ENCODE measurements at places on chromosomes 2 and 18. TPM values are rescaled to one million over a fixed set of nuclear protein-coding genes. Genes with fewer than 3 reads are reported as not detected.
A peak's percentile ranks its signal among the peaks of the same experiment; 100 is the strongest.

GRCh38 chr2:52269696-52270485, 1238.0 kb upstream of the NRXN1 start:
- DNase-seq: no peak

GRCh38 chr2:208254871-208255556, at the start of gene IDH1:
Gene IDH1, minus strand, starts transcription at chr2:208255071. Its CDS starts 3,520 bp downstream, at chr2:208251551.
- peak; percentile 99 for DNase-seq

- no peak for DNase-seq
Measured at GRCh38 chr2:157264099-157264498, 6.6 kb downstream of the GALNT5 start.

DNA sequence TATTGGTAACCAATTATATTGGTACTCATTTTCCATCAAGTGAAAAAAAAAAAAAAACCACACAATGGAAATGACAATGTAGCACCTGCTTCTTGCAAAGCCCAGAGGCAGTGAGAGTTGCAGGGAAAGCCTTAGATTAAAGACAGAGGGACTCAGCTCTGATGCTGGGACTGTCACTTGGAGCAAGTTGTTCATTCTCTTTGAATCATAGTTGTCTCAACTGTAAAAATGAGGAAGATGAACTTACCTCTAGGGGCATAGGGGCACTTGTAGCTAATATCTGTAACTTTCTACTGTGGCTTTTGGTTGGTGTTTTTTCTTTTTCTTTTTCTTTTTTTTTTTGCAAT, 81.4 kb upstream of the LPIN2 start:
- no peak for DNase-seq

The CLHC1 gene
- 15.0 TPM for total RNA-seq

DNA sequence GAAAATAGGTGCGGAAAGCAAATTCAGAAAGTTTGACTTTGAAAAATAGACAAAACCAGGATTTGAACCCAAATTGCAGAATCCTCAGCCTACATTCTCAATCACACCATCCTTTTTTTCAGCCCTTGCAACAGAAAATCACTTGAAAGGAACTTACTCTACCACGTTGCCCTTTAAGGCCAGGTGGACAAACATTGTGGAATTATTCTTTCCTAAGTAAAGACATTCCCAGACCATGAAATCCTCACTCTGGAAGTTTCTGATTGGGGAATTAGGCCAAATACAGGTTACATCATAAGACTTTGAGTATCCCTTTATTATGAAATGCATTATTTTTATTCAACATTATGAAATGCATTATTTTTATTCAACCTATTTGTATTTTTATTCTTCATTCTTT, 259.4 kb downstream of the RAD51AP2 start:
- DNase-seq: no peak

The NPPC gene
- total RNA-seq: 0.66 TPM

- DNase-seq: no peak
Measured at GRCh38 chr2:156490466-156490840, 54.3 kb downstream of the GPD2 start.

The UBE2F gene
- 82.3 TPM for total RNA-seq

DNA sequence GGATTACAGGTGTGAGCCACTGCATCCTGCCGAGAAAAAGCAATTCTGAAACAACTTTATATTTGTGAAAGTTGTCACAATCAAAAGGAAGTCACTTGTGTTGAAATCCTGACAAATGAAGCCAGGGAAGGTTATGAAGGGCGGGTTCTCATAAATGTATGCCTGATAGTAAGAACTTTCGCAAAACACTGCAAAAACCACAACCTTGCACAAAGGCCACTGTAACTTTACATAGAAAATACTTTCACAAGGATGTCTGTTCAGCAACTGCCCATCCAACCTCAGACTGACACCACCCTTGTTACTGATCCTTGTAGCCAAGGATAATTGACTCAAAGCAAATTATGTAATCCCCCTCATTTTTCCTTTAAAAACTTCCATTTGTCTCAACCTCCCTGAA, 90.6 kb downstream of the SLC4A3 start:
- DNase-seq: peak; percentile 21

Measured in esophagus muscularis mucosa (tissue), 4 donors.